NCI-H524 (cell line): ENCODE measurements at places on chromosomes 1 and 21.

DNA sequence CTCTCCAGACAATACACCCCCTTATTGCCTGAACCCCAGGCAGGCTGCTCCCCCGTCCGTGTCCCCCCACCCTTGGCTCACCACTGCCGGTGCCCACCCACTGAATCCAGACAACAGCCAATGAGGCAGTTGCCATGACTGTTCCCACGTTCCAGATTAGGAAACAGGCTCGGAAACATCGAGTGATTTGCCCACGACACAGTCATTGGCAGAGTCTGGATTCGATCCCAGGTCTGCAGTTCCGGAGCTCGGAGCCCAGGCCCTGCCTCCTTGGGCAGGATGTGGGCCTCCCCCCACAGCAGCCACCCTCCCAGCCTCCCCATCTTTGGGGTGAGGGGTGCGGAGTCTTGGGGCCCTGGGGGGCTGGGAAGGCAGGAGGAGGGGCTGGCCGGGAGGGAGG, 20.3 kb upstream of the CLSTN1 start:
- no peak for DNase-seq

DNA sequence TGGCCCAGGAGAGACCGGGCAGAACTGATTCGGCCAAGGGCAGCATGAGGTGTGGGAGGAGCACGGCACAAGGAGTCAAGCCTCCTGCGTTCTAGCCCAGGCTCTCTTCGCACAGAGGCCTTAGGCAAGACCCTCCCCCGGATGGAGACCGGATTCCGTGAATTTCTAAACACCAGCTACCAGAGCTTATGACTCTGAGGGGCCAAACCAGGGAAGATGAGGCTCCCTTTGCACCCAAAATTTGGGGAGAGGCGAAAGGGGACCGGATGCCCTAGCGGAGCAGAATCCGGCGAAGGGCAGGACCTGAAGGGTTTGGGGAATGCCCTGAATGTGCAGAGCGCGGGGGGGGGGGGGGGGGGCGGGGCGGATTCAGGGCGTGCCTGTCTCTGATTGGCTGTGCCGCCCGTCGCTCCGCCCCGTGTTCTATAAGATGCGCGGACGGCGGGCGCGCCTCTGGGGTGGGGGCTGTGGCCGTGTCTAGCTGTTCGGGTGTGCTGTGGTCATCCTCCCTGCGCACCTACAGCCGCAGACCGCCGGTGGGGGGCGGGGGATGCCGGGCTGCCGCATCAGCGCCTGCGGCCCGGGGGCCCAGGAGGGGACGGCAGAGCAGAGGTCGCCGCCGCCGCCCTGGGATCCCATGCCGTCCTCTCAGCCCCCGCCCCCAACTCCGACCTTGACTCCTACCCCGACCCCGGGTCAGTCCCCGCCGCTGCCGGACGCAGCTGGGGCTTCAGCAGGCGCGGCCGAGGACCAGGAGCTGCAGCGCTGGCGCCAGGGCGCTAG, at the start of gene TRNP1:
TRNP1 (plus strand) TSS at position 456 of the 783 bp plus-strand sequence; CDS start at position 551, 95 bp downstream.
- peak; percentile 63 for DNase-seq

DNA sequence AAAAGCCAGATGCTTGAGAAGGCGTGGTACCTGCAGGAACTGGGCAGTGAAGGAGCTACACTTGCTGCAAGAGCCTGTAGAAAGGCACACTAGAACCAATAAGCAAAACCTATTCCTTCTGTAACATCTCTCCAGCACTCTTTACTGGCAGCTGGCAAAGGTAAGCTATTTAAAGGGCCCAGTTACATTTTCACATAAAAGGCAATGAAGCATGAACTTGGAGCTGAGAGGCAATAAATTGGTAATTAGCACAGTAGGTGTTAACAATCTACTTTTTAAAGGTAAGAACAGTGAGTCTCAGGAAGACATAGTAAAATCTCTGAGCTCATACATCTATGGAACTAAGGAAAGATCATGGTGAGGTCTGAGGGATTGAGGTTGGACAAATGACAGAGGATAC, 167.1 kb upstream of the OLFM3 start:
- peak; percentile 53 for DNase-seq

DNA sequence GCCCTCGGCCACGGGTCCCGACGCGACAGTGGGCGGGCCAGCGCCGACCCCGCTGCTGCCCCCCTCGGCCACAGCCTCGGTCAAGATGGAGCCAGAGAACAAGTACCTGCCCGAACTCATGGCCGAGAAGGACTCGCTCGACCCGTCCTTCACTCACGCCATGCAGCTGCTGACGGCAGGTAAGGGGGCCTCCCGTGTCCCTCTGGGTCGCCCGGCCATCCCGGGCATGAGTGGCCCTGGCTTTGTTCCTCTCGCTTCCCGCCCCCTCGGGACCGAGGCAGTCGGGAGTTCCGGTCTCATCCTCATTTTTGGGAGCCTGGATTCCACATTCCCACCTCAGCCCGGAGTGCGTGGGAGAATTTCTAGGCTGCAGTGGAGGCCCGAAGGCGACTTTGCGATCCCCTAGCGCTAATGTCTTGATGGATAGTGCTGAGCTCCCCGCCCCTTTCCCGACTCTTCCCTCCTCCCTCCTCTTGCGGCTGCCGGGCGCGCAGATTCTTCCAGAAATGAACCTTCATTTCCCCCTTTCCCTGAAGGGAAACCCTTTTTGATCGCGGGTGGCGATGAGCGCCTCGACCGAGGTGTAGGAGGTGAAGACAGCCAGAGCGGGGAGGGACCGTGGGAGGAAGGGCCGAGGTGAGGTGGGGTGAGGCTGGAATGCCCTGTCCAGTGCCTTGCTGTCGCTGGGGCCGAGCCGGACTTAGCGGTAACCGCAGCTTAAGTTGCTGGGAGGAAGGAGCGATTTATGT, 705 bp downstream of the KHDRBS1 start:
- no peak for DNase-seq

- no peak for DNase-seq
Observed at GRCh38 chr1:93603106-93603505, 78.5 kb downstream of the BCAR3 start.

DNA sequence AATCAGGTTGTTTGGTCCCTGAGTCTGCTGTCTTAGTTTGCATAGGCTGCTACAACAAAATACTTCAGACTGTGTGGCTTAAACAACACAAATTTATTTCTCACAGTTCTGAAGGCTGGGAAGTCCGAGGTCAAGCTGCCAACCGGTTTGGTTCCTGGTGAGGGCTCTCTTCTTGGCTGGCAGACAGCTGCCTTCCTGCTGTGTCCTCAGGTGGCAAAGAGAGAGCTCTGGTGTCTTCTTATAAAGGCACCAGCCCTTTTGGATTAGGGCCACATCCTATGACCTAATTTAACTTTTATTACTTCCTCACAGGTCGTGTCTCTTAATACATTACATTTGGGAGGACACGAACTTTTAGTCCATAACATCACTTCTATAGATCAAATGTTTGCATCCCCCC, 89.6 kb upstream of the CD34 start:
- DNase-seq: no peak

DNA sequence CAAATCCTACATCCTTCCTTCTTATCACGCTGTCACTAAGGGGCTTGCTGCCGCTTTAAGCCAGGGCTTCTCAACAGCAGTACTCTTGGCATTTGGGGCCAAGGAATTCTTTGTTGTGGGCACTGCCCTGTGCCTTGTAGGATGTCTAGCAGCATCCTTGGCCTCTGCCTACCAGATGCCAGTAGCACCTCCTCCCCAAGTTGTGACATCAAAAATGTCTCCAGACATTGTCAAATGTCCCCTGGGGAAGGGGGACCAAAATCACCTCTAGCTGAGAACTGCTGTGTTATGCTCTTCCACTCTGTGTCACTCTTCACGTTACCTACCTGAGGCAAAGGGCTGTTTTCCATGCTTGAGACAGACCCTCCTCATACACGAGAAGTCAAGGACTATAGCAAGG, 400.3 kb upstream of the POU3F1 start:
- DNase-seq: no peak

- DNase-seq: no peak
Observed at GRCh38 chr1:83882906-83883305, 116.0 kb downstream of the TTLL7 start.

DNA sequence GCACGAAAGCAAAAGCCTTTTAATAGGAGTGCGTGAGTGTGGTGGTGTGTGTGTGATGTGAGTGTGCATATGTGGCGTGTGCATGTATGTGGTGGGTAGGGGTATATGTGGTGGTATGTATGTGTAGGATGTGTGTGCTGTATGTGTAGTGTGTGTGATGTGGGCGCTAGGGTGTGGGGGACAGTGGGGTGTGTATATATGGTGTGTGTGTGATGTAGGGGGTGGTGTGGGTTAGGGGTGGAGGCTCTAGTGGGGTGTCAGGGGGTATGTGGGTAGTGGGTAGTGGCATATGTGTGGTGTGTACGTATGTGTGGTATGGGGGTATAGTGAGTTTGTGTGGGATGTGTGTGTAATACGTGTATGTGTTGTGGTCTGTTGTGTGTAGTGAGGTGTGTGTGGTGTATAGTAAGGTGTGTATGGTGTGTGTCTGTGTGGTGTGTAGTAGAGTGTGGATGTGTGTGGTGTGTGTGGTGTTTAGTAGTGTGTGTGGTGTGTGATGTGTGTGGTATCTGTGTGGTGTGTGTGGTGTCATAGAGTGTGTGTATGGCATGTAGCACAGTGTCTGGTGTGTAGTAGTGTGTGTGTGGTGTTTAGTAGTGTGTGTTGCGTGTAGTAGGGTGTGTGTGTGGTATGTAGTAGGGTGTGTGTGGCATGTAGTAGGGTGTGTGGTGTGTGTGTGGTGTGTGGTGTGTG, 86.0 kb downstream of the SYT2 start:
- DNase-seq: no peak

DNA sequence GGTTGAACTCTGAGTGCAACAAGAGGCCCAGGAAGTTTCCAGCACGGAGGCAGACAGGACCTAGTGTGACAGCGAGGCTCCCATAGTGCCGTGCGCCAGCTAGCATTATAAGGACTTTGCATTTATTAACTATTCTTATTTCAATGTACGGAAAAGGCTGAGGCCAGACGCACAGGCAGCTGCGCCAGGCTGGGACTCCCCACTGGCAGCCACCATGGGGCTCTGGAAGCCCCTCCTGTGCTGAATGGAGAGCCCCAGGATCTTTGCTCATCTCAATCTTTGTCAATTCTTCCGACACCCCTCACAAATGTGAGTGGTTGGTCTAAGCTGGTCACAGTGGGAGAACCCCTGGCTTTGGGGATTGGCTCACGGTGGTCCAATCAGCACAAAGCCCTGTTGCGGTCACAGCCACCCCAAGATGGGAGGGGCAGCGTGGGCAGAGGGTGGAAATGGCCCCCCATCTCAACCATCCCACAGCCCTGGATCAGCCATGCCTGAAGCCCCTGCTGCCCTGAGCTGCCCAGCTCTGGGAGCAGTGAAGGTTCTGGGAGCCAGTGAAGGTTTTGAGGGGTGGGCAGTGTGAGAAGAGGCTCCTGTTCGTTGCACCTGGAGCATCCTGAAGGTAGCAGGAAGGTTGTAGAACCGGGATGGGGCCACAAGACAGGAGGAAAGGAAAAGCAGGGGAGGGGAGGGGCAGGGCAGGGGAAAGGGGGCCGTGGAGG, 59.5 kb upstream of the ADARB1 start:
- DNase-seq: no peak

DNA sequence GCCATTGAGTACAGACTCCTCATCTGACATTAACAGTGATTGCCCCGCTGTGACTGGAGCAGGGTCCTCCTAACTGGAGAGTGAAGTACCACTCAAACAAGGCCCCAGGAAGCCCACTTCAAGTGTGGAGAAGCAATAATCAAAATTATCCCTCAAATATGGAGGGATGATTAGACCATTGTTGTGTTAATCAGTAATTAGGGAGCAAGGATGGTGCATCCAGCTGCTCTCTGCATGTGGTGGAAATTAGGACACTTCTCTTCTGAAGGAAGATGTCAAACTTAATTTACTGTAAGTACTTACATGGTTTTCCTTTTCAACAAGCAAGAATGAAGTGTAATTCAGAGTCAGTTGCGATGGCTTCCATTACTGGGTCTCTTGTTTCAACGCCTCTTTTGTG, 3.4 kb upstream of the ZP4 start:
- DNase-seq: no peak

- no peak for DNase-seq
Observed at GRCh38 chr21:34679051-34679450, 10.3 kb downstream of the CLIC6 start.

GRCh38 chr1:230342019-230342418, 84.1 kb downstream of the PGBD5 start:
- no peak for DNase-seq

- peak; percentile 48 for DNase-seq
Observed at GRCh38 chr1:38834937-38835827, 24.4 kb downstream of the RRAGC start.

GRCh38 chr1:80657044-80657643, 1143.6 kb upstream of the ADGRL2 start:
- no peak for DNase-seq

DNA sequence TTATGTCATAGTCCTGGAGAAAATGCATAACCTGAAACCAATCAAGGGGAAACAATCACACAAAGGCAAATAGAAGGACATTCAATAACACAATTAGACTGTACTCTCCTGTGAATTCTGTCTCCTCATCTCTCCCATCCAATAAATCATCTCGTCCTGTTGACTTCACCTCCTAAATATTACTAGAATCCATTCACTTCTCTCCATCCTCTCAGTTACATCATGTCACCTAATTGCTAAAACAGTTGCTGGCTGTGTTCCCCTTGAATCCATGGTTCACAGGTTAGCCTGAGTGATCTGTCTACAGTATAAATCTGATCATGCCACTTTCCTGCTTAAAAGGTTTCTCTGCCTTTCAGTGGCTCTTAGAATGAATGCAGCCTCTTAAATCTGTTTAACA, 220.2 kb downstream of the TGFB2 start:
- DNase-seq: no peak

GRCh38 chr1:220680085-220680687, 10.0 kb upstream of the C1orf115 start:
- DNase-seq: no peak

DNA sequence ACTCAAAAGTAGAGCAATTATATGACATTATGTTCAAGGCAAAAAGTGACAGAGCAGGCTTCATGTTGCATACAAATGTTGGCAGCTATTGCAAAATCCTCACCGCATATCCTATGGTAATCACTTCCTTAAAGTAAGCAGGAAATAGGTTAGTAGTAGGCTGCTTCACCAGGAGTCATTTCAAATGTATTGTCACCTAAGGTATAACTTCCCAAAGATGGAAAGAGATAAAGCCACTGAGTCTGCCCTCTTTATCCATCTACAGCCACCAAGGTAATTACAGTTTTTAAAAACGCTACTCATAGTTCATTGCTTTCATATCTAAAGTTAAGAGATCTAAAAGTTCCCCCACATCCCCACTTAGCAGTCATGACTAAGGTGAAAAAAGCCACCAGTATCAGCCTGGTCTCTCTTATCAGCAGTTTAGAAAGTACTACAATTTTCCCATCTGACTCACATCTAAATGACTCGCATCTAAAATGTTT, 31.6 kb upstream of the UBE2U start:
- DNase-seq: no peak
